ENCODE measurements at places on chromosomes 2 and 18.

GRCh38 chr2:61469424-61470121 is 1.3 kb downstream of the USP34 start:
- no peak for DNase-seq

GRCh38 chr2:28452534-28453081 is 43.3 kb upstream of the PLB1 start:
- DNase-seq, result peak; percentile 16

GRCh38 chr2:214624166-214624760 is 185.2 kb downstream of the BARD1 start:
- no peak for DNase-seq

DNA sequence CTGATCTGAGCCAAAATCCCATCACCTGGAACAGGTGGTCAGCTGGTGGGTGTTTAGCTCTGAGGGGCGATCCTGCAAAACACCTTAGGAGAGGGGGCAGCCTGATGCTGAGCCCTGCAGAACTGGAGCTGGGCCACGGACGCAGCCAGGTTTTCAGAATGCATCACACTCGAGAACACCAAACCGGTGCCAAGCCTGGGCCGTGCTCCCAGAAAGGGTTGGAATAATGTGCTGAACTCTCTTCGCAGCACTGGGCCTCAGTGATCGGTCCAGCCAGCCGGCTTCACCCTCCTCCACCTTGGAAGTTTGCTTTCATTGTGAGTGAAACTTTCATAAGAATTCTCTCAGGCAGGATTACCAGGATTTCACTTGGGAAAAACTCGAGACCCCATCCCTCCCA is 56.5 kb upstream of the TTC39C start:
- no peak for DNase-seq

DNA sequence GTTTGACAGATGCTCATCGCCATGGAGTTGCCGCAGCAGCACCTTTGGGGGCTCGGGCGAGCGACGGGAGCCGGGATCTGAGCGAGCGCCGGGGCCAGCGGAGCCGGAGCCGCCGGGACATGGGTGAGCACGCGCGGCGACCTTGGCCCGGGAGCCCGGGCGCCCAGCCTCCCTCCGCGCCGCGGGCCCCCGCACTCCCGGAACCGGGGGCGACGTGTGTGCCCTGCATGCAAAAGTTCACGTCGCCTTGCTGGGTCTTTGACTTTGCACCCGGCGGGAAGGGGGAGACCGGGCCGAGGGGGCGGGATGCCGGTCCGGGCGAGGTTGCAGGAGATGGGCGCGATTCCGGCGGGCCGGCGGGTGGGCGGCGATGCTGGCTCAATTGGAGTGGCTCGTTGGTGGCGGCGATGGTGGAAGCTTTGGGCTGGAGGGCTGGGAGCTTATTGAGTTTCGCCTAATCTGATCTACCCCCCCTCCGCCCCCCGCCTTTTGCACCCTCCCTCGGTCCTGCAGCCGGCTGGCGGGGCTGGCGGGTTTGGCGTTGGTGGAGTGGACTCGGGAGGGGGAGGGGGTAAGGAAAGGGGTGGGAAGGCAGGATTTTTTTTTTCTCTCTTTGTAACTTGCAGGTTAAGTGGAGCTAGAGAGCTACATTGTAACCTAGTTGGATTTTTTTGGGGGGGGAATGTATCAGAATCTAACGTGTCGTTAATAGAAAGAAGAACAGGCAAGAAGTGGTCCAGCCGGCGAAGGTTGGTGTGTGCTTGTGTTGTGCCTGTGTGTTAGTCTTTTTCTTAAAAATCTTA is at the start of gene SETBP1:
TSS of gene SETBP1 (plus strand) at position 616 of the 803 bp plus-strand sequence. CDS start 20,459 bp downstream, outside the sequence.
- DNase-seq, result peak; percentile 81

DNA sequence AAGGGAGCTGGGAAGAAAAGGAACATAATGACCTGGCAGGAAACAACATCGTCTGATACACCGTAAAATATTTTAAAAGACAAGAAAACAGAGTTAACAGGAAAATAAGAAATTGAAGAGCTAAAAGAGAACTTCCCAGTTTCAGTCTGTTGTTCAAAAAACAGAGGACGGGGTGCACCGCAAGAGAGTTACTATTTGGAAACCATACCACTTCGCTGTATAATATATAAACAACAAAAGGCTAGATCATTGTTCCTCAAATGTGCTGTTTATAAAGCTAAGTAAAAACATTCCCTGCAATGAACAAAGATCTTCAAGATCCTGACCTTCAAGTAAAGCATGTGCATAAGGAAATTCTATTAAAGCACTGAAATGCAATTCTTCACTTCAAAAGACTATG is 2.1 kb downstream of the PPP3R1 start:
- no peak for DNase-seq

DNA sequence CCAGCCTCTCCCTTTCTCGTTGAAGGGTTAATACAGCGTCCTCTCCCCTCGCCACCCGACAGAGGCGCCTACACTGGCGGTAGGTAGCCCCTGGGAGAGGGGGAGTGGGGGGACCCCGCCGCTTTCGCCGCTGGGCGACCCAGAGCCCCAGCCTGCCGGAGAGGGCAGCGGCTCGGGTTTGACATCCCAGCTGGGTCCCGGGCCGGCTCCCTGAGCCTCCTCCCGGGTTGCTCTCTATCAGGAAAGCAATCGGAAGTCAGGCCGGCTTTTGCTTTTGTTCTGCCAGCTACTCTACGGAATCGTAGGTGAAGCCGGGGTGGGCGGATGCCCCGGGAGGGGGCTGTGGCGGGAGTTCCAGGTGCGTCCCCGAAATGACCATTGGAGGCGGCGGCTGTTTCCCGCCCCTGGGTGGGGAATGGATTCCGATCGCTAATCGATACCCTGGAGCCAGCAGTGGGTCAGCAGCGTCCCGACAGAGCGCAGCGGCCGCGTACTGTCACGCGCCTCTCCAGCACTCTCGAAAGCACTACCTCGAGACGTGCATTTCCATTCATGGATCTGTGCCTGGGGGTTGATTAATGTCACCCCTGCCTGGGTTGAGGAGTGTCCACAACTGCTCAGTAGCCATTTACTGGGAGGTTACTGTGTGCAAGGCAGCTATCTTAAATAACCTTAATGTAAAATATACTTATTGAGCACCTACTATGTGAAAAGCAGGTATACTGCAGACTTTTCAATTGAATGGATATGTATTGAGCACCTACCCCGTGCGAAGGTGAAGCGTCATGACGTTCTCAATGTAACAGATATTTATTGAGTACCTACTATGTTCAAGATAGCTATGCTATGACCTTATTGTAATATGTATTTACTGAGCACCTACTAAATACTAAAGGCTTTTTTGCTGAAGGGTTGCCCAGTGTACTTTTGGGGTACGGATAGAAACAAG is 1.1 kb downstream of the MAPK4 start:
- peak; percentile 28 for DNase-seq

DNA sequence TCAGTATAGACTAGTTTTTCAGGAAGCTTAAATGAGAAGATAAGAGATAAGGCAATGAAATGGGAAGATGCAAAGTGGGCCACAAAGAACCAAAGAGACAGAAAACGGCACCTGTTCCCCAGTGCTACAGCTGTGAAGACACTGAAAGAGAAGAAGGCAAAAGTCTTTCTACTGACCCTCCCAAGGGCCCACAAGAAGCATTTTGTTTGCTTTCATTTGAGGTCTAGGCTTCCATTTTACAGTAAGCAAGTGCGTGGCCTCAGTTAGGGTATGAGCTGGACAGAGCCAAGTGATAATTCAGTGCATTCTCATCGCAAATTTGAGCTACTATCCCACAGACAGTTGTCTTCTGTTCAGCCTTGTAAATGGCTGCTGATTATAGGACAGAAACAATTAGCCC is 53.4 kb upstream of the STK17B start:
- DNase-seq, result no peak

DNA sequence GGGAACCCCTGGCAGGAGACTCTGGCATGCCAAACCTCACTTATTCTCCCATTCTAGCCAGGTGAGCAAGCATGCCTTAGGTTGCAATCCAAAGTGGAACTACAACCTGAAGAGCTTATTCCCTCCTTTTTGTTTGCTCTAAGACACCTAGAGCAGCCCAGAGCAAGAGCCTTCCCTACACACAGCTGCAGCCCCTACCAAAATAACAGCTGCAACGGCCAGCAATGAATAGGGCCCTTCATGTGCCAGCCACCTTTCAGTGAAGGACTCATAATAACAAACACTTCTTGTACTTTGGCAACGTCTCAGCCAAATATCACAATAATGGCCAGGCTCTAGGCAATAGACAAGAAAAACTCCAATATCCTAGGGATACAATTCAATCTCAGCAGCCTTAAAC is 178.7 kb downstream of the ALK start:
- DNase-seq, result no peak
